H4 (cell line): ENCODE measurements at places on chromosomes 3 and 15. TPM values are rescaled to one million over a fixed set of nuclear protein-coding genes. Genes with fewer than 3 reads are reported as not detected.

Gene TMEM207
- not detected in 2 replicates for total RNA-seq

Gene STAB1
- not detected in 2 replicates for total RNA-seq

DNA sequence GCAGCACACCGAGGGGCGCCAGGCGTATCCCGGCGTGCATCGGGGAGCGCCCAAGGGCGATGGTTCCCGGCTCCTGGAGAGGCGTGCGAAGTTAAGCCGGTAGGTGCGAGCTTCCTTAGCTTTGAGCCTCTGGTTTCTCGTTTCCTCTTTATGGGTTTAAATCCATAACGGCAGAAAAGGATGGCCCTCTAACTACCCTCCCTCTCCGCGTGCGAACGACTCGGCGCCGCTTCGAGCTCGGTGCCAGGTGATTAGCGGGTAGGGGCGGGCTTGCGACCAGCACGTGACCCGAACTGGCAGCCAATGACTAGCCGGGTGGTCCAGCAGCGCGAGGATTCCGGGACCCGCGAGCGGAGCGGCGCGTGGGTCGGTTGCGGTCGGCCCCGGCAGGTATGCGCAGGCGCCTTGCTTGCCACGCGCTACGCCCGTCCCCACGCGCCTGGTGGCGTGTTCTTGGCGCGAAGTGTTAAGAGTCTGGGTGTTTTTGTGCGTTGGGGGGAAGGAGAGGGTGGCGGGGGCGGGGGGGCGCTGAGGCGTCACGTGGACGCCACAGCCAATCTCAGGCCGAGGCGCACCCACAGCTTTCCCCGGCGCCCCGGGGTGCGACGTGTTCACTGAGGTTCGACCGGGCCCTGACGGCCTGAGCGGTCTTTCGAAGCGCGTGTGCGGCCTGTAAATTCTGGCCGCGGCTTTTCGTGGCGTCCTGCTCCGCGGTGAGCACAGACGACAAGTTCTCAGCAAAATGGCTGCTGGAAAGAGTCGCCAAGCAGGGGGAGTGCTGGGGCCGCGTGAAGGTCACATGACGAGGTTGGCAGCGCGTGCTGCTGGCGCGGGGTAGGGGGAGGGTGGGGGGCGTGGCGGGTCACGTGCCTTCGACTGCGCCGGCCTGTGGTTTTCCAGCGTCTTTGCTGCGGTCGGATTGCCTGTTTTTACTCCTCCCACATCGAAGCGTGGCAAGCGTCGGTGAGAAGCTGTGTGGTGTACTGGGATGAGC lies 38.7 kb upstream of the MGA start:
- DNase-seq: peak; percentile 92

- no peak for DNase-seq
These were observed 76.3 kb downstream of the UBE3A start for GRCh38 chr15:25362545-25362944.

DNA sequence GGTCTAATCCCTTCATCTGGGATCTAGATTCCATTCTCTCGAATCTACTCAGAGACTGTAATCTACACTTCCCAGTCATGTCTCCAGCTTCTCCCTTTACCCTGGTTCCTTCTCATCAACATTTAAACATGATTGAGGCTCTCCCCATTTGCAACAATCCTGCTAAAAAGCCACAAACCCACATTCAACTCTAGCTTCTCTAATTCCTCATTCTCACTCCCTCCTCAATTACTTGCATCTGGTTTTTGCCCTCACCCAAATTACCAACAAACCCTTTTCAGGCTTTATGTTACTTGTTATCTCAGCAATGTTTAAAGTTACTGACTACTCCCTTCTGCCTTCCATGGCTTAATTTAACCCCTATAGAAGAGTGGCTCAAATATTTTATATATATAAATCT lies 11.5 kb downstream of the ETFA start:
- no peak for DNase-seq

DNA sequence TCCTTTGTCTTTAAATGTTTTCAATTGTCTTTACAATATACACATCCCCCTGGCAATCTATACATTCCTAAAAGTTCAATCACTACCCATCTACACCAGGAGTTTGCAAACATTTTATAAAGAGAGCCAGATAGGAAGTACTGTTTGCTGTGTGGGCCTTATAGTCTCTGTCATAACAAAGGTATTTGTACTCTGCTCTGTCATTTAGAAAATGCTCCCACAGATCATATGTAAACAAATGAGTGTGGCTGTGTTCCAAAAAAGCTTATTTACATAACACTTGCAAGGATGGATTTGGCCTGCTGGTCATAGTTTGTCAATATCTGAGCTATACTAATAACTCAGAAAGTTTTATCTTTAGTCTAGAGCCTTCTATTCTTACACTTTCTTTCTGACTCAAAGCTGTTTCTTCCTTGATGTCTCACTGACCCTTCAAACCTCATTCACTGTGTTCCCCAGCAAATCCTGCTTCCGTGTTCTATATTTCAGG lies 511.9 kb downstream of the GBE1 start:
- peak; percentile 2 for DNase-seq

DNA sequence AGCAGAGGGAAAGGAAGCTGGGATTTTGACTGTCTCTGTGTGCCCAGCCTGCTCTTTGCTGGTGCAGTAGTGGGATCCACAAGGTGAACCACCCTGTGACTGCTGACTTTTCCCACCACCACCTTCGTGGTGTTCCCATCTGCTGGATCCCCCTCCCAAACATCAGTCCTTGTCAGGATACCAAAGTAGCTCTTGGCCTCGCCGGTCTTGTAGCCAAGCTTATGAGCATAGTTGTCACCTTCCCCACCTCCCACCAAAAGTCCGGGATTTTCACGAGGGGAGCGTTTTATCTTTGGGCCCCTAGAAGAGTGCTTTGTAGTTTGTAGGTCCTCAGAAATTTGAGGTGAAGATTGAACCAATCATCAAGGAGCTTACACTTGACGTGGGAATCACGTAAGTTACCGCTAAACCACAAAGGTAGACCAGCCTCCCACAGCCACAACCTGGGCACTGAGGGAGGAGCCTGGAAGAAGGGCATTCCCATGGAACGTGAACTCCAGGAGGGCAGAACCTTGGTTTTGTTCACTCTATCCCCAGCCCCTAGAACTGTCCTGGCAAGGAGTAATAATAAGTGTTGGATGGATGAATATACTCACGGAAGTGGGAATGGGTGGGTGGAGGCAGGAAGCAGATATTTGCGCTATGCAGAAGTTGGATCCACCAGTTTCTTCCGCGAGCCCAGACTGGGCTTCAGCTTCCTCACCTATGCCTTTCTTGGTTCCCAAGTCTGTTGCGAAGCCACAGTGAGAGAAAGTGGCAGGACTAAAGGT lies 814 bp upstream of the TEX264 start:
- no peak for DNase-seq

- no peak for DNase-seq
These were observed 40.8 kb downstream of the EIF2AK4 start for GRCh38 chr15:39974656-39975230.

GRCh38 chr15:64732156-64732860 lies 43.1 kb downstream of the RBPMS2 start:
- no peak for DNase-seq

Gene PAQR5
- 2.3 and 5.7 TPM in 2 replicates for total RNA-seq

DNA sequence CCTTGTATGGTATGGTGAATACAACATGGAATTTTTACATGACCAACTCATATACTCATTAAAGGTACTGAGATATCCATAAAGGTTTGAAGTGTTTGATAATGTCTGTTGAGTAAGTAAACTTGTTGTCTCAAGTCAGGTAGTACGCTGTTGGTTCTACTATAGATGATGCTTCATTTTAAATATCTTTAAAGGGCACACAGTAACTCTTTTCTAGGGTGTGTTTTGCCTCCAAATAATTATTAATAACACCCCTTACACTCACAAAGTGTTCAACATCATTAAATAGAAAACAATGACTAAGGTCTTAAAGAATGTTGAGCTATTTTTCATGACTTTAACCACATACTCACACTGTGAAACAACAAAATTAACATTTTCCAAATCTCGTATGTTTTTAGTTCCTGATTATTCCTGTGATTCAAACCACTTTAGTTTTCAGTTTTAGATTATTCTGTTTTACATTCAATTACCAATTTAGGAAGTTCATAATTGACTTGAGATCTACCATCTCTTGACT lies 220.0 kb upstream of the NANOGP8 start:
- no peak for DNase-seq

DNA sequence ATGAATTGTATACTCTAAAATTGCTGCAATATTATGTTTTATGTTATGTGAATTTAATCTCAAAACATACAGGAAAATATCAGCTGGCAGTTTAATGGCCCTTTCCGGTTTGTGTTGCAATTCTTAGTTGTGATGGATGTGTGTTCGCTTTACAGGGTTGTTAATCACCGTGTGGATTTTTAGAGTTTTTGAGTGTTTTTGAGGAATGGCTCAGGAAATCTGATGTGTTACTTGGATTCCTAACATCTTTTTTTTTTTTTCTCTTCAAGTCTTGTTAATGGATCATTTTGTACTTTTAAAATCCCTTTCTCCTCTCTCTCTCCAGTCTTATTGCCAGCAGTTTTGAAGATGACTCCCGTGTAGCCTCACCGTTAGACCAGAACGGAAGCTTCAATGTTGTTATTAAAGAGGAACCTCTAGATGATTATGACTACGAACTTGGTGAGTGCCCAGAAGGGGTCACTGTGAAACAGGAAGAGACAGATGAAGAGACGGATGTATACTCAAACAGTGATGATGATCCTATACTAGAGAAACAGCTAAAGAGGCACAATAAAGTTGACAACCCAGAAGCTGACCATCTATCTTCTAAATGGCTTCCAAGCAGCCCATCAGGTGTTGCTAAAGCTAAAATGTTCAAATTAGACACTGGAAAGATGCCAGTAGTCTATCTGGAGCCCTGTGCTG lies 35.7 kb downstream of the MGA start:
- DNase-seq: peak; percentile 13

GRCh38 chr3:123064914-123065313 lies 1.9 kb upstream of the PDIA5 start:
- DNase-seq: no peak

Gene SEMA3B
- 5.9 and 8.9 TPM in 2 replicates for total RNA-seq

Gene SLC28A1
- total RNA-seq: 0.08 TPM in 1 of 2 replicates, not detected in the other

- DNase-seq: peak; percentile 64
These were observed 13.6 kb downstream of the VPS39 start for GRCh38 chr15:42194513-42194912.

Gene IRAK2
- total RNA-seq: 1.1 and 1.3 TPM in 2 replicates

- no peak for DNase-seq
These were observed 188.7 kb upstream of the TBC1D5 start for GRCh38 chr3:17931131-17931530.

GRCh38 chr3:127988770-127989557 lies 63.3 kb upstream of the SEC61A1 start:
- no peak for DNase-seq
